ENCODE measurements at places on chromosomes 13 and 19.

- no peak for DNase-seq
These were observed 868.0 kb downstream of the SLITRK6 start for GRCh38 chr13:84931264-84931663.

- DNase-seq: no peak
These were observed 63.8 kb downstream of the CHST8 start for GRCh38 chr19:33685541-33685940.

GRCh38 chr19:28332886-28333285, 880.1 kb downstream of the UQCRFS1 start:
- no peak for DNase-seq

DNA sequence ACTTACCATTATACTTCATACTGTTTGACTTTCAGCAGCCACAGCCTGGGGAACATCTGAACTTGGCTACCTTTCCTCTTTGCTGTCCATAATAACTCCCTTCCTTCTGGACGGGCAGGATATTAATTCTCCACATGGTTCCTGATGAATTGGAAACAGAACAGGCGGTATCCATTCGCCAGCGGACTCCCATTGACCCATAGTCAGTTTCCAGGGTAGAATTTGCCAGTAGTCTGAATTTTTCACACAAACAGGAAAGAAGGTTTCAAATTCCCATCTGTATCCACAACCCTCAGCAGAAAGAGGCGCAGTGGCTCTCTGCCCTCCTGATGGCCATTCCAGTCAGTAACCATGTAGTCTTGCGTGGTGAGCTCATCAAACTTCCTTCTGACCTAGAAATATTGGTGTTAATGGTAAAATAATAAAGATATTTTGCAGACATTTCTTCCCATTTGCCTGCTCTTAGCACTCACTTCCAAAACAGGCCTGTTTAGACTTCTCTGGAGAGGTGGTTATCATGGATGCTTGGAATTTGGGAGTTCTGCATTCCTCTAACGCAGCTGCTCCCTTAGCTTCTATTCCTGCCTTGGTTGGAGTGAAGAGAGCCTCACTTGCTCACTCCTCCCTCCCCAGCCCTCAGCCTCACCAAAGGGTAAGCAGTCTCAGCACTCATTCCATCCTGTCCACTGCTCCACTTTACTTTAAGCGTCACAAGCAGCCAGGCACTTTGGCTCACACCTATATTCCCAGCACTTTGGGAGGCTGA, 75.0 kb upstream of the OXGR1 start:
- no peak for DNase-seq

- no peak for DNase-seq
These were observed 928.5 kb upstream of the SLITRK1 start for GRCh38 chr13:84810781-84811180.

- no peak for DNase-seq
These were observed 7.6 kb upstream of the RSPH6A start for GRCh38 chr19:45822716-45823115.

GRCh38 chr13:30375265-30375835, 46.9 kb upstream of the UBE2L5 start:
- no peak for DNase-seq

- peak; percentile 16 for DNase-seq
These were observed 39.5 kb downstream of the PCCA start for GRCh38 chr13:100128373-100128772.

GRCh38 chr13:113564331-113565023, 20.1 kb upstream of the TFDP1 start:
- no peak for DNase-seq

DNA sequence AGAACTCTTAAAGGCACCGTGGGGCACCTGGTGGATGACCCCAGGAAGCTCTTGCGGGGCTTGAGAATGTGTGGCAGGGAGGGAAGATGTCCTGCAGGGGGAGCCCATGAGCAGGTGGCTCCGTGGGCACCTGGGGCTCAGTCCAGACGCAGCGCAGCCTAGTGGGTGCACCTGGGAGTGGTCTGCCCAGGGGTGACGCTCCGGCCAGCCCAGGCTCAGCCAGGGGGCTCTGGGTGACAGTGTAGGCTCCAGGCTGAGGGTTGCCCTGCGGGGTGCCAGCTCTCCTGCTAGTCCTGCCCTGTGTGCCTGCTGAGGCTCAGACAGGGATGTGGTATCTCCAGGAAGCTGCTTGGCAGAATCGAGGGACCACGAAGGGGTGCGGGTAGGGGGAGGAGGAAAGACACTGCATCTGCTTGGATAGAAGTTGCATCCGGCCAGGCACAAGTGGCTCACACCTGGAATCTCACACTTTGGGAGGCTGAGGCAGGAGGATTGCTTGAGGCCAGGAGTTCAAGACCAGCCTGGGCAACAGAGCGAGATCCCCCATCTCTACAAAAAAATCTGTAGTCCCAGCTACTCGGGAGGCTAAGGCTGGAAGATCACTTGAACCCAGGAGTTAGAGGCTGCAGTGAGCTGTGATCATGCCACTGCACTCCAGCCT, 15.0 kb upstream of the PGLS start:
- peak; percentile 67 for DNase-seq

DNA sequence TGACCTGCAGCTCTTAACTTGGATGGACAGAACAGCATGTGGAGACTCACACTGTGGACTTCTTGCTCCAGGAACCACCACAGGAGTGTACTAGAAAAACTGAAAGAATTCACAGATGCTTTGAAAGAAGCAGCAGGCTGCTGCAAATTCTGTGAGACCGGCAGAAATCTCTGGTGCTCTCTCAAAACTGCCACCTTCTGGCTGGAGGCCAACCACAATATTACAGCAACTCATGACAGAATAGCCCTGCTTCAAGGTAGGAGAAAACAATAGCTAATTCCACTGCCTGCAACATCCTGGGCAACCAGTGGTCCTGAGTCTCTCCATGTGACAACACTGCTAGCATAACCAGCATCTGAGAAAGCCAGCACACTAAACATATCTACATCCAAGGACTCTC, 26.9 kb downstream of the CDK8 start:
- no peak for DNase-seq
